NCI-H1930 (cell line): ENCODE measurements at places on chromosomes 5 and 9.

DNA sequence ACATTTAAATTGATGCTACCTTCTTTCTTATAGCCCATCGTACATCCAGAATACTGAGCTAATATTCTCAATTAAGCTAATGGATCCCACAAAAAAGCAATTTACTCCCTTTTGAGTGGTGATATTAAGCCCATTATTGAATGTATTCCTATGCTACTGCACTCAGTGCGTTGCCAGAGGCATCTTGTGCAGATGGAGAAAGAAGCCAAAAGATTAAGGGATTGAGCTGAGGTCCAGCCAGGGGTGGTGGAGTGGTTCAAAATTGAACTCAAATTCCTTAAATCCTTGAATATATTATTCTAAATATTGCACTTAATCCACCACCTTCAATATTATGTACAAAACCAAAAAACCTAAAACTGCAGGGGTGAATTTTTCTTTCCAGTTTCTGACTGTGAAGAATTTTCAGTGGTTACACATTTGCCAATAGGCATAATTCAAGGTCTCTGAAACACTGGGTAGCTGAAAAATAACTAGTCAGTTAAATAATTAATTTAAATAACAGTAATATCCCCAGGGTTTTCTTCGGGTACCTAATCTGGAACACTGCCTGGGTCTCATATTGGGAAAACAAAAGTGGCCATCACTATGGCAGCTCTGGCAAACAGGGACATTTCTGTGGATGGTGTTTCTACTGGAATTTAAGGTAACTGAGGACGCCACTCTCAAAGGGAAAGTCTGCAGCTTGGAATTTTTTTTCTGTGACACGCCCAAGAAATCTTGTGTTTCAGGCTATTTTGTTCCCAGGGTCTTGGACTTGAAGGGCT is 6.2 kb upstream of the LIFR start:
- DNase-seq: no peak

DNA sequence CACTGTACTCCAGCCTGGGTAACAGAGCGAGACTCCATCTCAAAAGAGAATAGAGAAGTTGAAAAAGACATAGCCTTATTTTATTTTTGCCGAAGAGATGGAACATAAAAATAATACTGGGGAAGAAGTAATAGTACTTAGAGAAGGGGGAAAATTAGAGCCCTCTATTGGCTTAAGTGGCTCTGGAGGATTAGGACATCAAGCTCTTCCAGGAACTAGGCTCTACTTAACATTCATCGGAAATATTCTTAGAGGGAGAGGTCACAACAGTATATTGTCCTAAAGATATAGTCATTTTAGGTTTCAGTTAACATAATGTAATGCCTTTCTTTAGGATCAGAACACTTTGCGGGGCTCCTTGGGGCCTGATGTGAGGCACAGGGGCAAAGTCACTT is 86.0 kb upstream of the PLPP1 start:
- no peak for DNase-seq

- no peak for DNase-seq
Measured at GRCh38 chr9:20732118-20732517, 48.1 kb downstream of the FOCAD start.

DNA sequence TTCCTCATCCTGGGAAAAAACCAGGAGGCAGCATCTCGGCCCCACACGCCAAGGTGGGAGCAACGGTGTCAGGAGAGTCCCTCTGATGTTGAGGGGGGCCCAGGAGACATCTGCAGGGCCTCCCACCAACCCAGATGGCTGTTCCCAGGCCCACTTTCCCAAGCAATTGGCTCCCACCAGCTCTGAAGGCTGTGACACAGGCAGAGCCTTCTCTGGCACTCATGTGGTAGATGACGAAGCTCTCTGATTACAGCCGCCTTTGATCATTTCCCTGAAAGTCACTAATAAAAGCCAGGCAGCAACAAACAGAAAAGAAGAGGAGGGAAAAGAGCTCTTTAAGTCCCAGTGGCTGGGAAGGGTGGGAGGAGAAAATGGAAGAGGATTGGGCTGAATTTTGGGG is 226.5 kb downstream of the CDK5RAP2 start:
- no peak for DNase-seq

GRCh38 chr5:131441184-131441583 is 177.3 kb downstream of the CDC42SE2 start:
- no peak for DNase-seq

DNA sequence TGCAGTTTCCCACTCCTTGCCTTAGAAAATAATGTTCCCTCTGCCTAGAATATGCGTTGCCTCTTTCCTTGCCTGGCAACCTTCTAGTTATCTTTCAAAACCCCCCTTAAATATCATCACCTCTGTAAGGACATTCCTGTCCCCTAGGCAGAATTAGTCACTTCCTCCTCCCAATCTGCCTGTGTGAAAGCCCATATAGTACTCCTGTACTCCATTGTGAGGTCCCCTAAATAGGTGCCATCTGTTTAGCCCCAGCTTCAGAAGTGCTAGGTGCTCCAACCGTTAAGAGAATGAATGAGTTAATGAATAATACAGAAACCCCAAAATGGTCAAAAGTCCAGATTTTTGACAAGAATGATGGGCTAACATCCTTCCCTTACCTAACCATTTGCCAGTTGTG is 181.4 kb downstream of the GDNF start:
- DNase-seq: no peak

DNA sequence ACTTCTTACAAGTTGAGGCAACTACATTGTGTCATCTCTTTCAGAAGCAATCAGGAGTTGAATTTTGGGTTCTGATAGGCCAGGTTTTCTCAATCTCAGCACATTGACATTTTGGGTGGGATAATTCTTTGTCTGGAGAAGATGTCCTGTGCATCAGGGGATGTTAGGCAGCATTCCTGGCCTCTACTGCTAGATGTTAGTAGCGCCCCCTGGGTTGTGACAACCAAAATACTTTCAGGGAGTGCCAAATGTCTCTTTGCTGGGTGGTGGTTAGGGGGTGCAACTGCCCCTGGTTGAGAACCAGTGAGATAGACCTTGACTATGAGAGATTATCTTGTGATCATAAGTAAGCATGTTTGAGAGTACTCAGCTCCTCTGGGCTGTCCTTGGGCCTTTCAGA is 164.3 kb upstream of the KLF9 start:
- DNase-seq: no peak

DNA sequence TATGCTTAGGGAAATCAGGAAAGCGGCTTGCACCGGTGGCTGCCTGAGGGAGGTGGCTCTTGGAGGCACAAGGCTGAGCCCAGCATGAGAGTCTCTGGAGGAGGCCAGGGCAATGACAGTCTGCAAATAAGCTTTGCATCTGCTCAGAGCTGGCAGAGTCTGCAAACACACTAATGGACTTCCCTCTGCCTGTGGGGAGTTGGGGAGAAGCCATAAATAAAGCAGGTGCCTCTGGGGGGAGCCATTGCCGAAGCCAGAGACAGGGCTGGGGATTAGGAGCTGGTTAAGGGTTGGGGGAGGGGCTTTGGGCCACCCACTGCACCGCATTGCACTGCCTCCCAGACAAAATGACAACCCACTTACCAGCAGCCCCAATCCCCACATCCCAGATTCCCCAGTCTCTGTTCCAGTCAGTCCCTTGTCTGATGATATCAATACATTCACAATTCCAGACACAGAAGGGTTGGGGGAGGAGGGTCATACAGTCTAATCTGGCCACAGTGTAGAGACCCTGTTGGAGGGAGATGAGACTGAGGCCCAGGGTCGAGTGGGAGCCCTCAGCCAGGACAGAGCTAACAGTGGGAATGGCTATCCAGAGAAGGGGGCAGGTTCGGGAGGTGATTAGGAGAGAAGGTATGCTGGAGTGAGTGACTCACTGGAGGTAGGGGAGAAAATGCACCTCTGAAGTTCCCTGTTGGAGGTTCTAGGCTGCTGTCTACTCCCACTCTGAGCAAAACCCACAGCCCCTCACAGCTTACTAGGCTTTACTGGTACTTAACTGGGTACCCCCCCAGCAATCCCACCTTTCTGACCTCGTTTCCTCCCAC is 53.7 kb downstream of the PAX5 start:
- peak; percentile 48 for DNase-seq

GRCh38 chr9:71506821-71507220 is 261.5 kb downstream of the CEMIP2 start:
- no peak for DNase-seq

GRCh38 chr5:73940801-73941200 is 314.8 kb downstream of the ARHGEF28 start:
- no peak for DNase-seq

- DNase-seq: no peak
Measured at GRCh38 chr9:93256878-93257807, 73.2 kb downstream of the WNK2 start.

- no peak for DNase-seq
Measured at GRCh38 chr9:137774775-137775386, 102.7 kb upstream of the CACNA1B start.

- DNase-seq: no peak
Measured at GRCh38 chr9:102185962-102186361, 447.5 kb upstream of the GRIN3A start.
